Stimulated activated CD8-positive, alpha-beta memory T cell treated with anti-CD3 and anti-CD28 coated beads, Interleukin-2, amount 100 ng/mL, for 1 hour (primary cell): ENCODE measurements at places on chromosomes 6 and 20.
A peak's percentile ranks its signal among the peaks of the same experiment; 100 is the strongest.

DNA sequence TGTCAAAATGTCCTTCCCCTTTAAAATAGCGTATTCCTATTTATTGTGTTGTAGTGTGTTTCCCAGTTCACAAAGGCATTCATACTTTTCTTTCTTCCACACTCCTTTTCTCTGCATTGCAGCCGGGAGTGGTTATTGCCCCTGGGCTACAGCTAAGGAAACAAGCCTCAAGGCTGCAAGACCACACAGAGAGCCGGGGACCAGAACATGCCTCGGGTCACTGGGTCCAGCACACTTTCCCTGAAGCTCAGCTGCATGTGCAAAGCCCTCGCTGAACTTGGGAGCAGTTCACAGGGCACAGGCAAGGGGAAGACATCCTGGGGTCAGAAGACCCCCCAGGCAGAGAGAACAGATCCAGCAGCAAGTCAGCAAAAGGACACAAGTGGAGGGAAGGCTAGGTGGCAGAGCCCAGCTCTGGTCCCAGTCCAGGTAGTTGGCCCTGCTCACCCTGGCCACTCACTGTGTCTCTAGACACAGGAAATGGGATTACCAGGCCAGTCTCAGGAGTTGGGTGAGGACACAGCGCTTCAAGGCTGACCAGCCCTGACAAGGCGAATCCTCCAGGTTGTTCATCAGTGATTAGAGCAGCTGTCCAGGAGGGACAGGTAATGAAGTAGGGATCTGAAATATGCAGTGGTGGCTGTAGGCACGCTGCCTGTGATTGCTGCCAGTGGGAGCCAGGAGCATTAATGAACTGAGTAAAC is 118.2 kb downstream of the CD83 start:
- no peak for DNase-seq

DNA sequence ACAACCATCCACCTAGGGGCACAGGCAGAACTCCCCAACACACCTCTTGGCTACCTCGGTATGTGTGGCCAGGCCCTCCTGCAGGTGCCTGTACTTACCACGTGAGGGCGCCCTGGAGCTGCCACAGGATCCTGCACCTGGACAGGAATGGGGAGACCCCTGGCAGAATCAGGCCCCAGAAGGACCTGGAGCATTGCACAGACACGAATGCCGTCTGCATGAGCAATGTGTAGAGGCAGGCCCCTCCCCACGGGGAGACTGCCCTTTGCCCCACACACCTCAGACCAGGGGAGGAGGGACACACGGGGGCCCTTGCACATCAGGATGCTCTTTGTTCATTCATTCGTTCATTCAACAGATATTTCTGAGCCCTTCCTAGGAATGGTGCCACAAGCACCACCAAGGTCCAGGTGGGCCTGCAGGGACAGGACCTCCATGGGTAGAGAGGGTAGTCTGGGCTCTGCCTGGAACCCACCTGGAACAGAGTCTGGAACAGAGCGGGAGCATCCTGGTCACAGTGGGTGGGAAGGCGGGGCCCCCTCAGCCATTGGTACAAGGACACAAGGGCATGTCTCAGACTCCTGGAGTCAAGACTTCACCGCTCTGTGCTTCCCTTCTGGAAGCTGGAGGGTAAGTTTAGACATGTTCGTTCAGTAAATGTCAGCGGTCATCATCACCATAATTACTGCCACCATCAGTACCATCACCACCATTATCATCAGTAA is 32.3 kb downstream of the YTHDF1 start:
- DNase-seq = peak; percentile 18

GRCh38 chr20:31837896-31838397 is 7.5 kb downstream of the FOXS1 start:
- no peak for DNase-seq

DNA sequence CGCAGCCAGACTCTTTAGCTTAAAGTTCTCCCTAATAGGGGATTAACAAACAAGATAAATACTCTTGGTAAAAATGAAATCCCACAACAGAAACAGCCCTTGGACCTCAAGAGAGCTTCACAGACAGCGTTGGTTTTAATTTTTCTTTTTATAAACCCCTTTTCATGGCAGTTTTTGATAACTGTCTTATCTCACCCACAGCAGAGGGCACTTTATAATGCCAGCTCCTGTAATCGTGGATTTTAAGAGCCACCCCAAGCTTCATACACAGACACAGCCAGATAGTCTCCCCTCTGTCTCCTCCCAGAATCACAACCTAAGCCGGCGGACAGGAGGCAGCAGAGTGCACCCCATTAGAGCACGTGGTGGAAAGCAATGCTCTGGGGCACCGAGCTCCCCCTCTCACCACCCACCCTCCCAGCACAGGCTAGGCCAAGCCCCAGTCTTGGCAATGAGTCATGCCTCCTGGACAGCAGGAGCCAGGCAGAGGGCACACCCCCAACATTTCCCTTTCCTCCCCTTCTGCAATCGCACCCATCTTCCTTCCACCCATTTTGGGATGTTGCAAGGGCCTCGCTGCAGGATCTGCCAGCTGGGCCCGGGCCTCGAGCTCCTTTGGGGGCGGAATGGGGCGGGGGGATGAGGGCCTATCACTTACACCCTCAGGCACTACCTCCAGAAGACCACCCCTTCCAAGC is 2.4 kb downstream of the JAG1 start:
- DNase-seq = no peak

DNA sequence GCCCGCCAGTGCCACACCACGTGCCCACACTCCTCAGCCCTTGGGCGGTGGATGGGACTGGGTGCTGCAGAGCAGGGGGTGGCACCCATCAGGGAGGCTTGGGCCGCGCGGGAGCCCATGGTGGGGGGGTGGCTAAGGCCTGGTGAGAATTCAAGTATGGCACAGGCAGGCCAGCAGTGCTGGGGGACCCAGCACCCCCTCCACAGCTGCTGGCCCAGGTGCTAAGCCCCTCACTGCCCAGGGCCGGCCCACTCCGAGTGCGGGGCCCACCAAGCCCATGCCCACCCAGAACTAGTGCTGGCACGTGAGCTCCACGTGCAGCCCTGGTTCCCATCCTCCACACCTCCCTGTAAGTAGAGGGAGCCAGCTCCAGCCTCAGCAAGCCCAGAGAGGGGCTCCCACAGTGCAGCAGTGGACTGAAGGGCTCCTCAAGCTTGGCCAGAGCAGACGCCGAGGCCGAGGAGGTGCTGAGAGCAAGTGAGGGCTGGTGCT is 1091.1 kb upstream of the GJE1 start:
- no peak for DNase-seq

DNA sequence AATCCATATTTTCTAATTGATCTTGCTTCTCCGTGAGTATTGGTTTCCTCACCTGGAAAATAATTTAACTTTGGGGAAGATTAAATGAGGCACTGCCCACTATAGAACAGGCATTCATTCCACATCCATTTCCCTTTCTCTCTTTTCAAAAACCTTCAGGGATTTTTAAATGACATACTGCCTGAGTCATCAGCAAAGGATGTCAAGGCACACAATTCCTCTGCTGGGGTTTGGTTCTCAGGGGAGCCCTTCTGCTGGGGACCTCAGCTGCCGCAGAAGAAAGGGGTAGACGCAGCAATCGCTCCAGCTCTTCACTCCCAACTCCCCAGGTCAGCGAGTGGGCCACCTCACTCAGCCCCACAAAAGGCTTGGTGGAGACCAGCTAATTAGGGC is 90.7 kb upstream of the BACH2 start:
- no peak for DNase-seq
